AG09319 (cell line): ENCODE measurements at places on chromosomes 2 and 18.

GRCh38 chr18:4468511-4468910, 13.4 kb upstream of the DLGAP1 start:
- DNase-seq: no peak

- DNase-seq: no peak
Observed at GRCh38 chr2:240275386-240275785, 134.9 kb upstream of the OTOS start.

GRCh38 chr18:62496262-62496661, 26.6 kb upstream of the ZCCHC2 start:
- no peak for DNase-seq

GRCh38 chr2:27664154-27664574, 475 bp downstream of the SLC4A1AP start:
- DNase-seq: no peak

DNA sequence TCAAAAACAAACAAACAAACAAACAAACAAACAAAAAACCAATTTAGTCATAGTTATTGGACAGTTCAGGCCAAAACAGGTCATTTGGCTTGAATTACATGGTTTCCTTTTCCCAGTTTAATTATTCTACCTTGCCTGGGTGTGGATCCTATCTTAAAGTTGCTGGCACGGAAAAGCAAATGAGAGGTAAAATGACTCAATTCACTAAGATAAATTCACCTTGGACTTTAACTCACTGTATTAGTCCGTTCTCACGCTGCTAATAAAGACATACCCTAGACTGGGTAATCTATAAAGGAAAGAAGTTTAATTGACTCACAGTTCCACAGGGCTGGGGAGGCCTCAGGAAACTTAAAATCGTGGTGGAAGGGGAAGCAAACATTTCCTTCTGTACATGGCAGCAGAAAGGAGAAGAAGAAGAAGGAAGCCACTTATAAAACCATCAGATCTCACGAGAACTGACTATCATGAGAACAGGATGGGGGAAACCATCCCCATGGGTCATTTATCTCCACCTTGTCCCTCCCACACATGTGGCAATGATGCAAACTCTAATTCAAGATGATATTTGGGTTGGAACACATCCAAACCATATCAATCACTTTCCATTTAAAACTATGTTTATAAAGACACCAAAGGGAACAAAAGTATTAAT, 22.5 kb upstream of the TRAPPC8 start:
- no peak for DNase-seq

GRCh38 chr18:45998244-45998643, 31.1 kb upstream of the EPG5 start:
- DNase-seq: no peak

- DNase-seq: no peak
Observed at GRCh38 chr18:24869285-24869684, 408.8 kb downstream of the HRH4 start.

- DNase-seq: no peak
Observed at GRCh38 chr18:36323421-36323820, 25.9 kb downstream of the FHOD3 start.

- DNase-seq: no peak
Observed at GRCh38 chr18:78717051-78717765, 262.4 kb upstream of the SALL3 start.

DNA sequence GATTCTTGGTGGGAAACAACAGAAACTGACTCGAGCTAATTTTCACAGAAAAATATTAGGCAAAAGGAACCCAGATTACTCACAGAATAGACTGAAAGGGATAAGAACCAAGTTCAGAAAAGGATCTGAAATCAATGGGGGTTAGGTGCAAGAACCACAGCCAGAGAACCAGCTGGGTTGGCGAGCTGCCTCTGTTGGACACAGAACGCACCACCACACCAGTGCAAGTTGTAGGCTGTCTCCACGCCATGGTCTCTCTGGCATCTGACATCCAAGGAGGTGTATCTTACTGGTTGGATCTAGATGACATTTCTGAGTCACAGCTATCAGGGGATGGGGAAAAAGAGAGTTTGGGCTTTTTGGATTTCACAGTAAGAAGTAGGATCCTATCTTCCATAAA, 18.6 kb upstream of the ONECUT2 start:
- DNase-seq: no peak

- no peak for DNase-seq
Observed at GRCh38 chr2:82027921-82028615, 1723.5 kb upstream of the LRRTM1 start.

GRCh38 chr2:189375842-189376241, 65.4 kb upstream of the WDR75 start:
- no peak for DNase-seq

DNA sequence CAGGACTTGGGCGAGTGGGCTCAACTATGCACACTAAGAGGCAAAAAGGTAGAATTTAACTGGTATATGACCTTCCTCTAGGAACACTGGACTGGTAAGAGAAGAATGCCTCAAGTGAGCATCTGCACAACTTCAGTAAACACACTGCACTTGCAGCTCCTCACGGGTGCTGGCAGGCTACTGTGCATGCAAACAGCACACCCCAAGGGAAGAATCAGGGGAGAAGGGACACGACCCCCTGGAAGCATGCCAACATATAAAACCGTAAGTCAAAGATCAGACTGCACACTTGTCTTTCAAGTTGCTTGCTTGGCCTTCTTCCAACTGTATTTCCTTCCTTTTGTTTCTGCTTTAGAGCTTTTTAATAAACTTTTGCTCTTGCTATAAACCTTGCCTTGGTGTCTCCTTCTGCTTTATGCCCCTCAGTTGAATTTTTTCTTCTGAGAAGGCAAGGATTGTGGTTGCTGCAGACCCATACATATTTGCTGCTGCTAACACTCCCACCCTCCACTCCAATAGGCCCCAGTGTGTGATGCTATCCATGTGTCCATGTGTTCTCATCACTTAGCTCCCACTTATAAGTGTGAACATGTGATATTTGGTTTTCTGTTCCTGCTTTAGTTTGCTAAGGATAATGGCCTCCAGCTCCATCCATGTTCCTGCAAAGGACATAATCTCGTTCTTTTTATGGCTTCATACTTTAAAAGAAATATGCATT, 263.7 kb upstream of the SPOPL start:
- DNase-seq: no peak

GRCh38 chr2:190666895-190667294, 18.0 kb downstream of the NAB1 start:
- DNase-seq: no peak

GRCh38 chr2:6934758-6935651, 17.8 kb downstream of the RNF144A start:
- no peak for DNase-seq

GRCh38 chr2:174083843-174084458, 118.8 kb upstream of the SP3 start:
- DNase-seq: no peak

- DNase-seq: no peak
Observed at GRCh38 chr2:233928594-233929351, 11.6 kb downstream of the TRPM8 start.

GRCh38 chr18:70197844-70198243, 7.6 kb downstream of the RTTN start:
- DNase-seq: no peak

GRCh38 chr2:154455866-154456265, 242.6 kb upstream of the KCNJ3 start:
- no peak for DNase-seq

GRCh38 chr18:74375999-74376398, 60.4 kb downstream of the C18orf63 start:
- no peak for DNase-seq

DNA sequence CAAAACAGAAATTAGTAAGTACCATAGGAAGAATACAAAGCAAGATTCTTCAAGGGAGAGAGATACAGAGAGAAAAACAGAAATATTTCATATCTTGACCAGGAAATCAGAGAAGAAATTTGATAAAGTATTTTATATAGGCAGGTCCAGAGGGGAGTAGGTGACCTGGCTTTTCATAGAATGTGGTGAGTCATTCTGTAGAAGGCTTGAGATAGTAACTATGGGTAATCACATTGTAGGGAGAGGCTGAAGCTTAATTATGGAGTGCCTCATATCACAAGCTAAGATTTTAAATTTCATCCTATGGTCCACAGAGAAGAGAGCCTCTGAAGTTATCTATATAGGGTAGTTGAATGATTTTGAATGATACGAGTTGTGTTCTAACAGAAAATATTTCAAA, 195.0 kb upstream of the CYRIA start:
- DNase-seq: no peak

DNA sequence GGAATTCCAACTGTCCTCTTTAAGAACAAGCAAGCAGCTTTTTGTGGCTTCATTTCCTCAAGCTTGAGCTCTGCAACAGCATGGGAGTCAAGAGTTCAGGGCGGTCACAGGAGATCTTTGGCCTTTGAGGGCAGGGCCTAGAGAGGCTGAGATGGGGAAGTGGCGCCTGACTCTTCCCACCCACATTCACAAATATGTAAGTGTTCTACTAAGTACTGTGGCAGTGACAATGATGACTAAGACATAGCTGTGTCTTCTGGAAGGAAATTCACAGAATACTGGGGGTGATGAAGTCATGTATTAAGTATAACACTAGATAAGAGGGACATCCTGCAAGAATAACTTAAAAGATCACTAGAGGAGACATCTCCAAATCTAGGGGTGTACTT, 15.0 kb downstream of the RND3 start:
- DNase-seq: no peak

- no peak for DNase-seq
Observed at GRCh38 chr2:207477896-207478295, 51.9 kb upstream of the CREB1 start.

- no peak for DNase-seq
Observed at GRCh38 chr2:141468761-141469160, 662.1 kb downstream of the LRP1B start.

DNA sequence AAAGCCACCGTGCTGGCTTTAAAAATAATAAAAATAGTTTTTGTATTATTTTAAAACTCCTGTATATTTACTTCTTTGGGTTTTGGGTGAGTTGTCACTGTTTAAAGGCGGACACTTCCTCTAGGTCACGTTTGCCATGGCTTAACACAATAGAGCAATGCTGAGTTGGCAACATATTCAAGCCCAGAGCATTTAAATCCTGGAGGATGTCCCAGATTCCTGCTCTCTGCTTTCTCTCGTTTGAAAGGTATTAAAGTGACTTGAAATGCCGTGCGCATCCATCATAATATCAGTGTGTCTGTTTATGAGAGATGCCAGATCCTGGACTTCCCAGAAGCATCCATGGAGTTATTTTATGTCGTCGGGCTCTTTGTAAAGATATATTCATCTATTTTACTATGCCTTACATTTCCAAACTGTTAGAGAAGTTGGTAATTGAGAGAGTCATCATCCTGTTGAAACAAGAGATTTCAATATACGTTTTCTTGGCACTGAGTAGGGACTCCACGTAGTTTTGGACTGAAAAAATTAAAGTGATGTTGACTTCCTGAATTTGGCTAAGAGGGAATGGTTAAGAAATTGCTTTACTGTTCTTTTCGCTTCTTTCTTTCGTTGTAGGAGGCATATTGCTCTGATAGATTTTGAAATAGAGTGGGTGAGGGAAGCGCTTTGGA, 150.6 kb downstream of the ZNF236 start:
- DNase-seq: no peak

- no peak for DNase-seq
Observed at GRCh38 chr18:31591113-31591512, 564 bp upstream of the TTR start.

DNA sequence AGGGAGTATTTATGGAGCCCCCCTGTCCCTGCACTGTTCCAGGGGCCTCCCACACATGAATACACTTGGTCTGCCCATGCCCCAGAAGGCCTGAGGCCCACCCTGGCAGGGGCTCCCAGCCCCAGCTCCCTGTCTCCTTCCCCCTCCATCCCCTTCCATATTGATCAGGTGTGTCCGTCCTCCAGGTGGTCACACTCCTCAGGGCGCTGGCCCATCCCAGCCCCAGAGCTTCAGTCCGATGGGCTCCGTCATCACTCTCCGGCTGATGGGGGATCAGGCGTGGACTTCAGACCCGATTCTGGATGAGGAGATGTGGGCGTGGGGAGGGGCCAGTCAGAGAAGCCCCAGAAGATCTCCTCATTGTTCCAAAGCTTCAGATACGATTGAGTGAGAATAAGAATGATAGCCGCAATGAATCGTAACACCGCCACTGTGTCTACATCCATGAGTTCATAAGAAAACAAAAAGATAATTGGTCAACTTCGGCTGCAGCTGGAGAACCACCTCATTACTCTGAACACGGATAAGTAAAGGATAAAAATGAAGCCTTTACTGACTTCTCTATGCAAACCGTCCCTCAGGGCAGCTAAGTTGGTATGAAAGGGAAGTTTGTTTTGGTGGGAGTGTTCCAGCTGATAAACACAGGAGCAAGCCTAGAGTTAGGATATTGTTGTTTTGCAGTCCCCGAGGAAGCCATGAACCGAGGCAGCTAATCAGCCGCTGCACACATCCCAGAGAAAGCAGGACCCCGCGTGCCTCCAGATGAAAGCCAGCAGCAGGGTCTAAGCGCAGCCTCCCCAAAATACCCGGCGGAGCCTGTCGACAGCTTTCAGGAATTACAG, 279.5 kb downstream of the NDUFA10 start:
- DNase-seq: no peak

DNA sequence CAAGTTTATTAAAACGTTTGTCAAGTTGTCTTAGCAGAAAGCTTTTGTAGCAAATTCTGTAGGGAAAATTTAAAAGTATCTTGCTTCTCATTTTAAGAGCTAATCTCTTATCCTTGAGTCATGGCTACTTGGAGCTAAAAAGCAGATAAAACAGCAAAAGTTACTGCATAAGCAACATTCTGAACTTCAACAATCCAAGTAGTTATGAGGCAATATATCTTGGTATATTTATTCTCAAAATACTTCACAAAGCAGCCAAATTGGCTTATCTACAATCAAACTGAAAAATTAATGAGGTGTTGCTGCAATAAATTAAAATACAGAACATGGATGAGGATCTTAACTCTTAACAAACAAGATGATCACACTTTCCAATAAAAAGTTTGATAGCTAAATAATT, 306.5 kb downstream of the PIEZO2 start:
- no peak for DNase-seq

GRCh38 chr2:207375207-207375875, 154.4 kb upstream of the CREB1 start:
- no peak for DNase-seq

GRCh38 chr2:239965318-239965717, 59.8 kb downstream of the NDUFA10 start:
- no peak for DNase-seq

- DNase-seq: no peak
Observed at GRCh38 chr2:223762853-223763252, 74.5 kb downstream of the AP1S3 start.
